Stimulated activated CD8-positive, alpha-beta memory T cell treated with anti-CD3 and anti-CD28 coated beads, Interleukin-7, amount 100 ng/mL, for 1 hour (primary cell): ENCODE measurements at places on chromosomes 7 and 10.

GRCh38 chr7:40232242-40232893 lies 97.6 kb downstream of the SUGCT start:
- DNase-seq: no peak

DNA sequence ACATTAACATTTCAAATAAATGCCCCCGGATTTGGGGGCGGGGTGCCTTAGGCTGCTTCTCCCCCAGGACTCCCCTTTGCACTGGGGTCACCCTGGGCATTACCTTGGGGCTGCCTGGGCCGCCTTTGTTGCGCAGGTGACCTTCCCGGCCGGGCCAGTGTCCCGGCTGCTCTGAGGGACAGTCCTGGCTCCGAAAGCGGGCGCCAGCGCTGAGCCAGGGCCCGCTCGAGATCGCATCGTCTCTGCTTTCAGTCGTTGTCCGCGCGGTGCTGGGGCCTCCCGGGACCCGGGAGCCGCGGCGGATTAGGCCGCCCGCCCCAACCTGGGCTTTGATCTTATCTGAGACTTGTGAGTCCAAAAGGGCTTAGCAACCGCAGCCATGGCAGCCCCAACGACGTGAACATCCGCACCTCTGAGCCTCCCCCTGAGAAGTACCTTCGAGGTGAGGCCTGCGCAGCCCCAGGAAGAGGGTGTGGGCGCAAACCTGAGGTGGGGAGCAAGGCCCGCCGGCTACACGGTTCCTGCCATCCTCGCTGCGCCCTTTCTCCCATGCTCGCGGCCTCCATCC lies 14.8 kb upstream of the WAPL start:
- DNase-seq: peak; percentile 16

- no peak for DNase-seq
Measured at GRCh38 chr7:95686109-95686508, 86.2 kb upstream of the DYNC1I1 start.

DNA sequence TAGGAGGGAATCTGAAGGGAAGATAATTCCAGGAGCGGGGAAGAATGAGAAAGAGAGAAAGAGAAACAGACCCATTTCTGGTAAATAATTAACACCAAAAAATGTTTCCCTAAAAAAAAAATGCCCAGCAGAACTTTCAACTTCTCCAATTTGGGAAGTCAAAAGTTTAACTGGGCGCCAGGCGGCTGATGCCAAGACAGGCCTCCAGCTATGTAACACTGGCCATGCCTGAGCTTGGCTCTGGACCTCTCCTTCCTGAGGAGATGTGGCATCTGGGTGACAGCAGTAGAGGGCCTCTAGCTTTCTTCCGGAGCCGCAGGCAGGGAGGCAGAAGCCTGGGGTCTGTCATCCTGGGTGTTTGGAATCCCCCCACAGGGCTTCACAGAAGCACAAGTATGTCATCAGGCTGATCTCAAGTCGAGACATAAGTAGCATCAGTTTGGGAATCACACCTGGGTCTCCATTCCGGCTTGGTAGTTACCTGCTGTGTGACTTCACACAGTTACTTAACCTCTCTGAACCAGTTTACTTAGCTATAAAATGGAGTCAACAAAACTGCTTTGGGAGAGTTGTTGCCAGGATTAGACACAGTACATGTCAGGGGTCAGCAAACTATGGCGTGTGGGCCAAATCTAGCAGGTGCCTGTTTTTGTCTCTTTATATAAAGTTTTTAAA lies 50.5 kb upstream of the TCF7L2 start:
- DNase-seq: no peak

DNA sequence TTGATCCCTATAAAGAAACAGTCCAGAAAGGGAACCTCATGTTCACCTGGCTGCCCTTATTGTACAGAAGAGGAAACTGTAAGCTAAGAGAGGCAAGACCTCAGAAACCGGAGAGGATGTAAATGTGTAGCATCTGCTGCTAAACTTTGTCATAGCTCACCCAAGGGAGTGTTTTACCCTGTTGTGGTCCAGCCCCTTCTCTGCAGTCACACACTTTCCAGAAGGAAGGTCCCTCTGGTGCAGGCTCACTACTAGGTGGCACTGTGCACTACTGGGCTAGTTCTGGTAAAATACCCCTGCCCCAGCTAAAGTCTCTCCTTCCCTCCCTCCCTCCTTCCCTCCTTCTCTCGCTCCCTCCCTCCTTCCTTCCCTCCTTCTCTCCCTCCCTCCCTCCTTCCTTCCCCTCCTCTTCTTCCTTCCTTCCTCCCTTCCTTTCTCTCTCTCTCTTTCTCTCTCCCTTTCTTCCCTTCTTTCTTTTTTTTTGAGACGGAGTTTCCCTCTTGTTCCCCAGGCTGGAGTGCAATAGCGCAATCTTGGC lies 42.5 kb upstream of the LCOR start:
- no peak for DNase-seq

DNA sequence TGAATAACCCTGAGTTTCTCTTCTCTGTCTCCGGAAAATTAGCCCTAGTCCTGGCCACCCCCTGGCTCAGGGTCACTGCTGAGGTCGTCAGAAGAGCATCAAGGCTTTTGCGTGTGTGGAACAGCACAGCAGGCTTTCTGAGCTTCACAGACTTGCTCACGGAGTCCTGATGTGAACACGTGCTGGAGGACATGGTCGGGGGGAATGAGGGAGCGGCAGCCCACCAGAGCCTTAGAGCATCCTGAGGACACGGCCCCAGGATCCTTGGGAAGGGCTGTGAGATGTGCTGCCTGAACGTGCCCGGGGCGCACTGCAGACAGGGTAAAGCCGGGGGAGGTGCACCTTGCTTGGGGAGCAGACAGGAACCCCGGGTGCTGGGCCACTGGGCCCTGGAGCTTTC lies 28.8 kb downstream of the TMEM120A start:
- DNase-seq: no peak

DNA sequence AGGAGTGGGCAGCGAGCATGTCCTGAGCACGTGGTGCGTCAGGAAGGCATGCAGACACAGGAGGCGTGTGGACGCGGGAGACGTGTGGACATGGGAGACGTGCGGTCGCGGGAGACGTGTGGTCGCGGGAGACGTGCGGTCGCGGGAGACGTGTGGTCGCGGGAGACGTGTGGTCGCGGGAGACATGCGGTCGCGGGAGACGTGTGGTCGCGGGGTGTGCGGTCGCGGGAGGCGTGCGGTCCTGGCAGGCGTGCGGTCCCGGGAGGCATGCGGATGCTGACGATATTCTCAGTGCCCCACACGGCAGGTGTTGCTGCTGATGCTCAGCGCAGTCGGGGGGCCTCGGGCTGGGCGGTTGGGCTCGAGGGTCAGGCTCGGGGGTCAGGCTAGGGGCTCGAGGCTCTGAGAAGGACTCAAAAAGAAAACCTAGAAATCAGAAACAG lies 94.2 kb downstream of the NKX6-2 start:
- DNase-seq: no peak

DNA sequence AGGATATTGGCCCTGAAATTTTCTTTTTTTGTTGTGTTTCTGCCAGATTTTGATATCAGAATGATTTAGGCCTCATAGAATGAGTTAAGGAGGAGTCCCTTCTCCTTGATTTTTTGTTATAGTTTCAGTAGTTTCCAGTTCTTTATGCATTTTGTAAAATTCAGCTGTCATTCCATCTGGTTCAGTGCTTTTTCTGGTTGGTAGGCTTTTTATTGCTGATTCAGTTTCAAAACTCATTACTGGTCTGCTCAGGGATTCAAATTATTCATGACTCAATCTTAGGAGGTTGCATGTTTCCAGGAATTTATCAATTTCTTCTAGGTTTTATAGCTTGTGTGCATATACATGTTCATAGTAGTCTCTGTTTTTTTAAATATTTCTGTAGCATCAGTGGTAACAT lies 10.1 kb upstream of the TMEM196 start:
- DNase-seq: no peak
